RWPE2 (cell line): ENCODE measurements at places on chromosomes 6 and 20.

GRCh38 chr6:68709091-68709490 is 74.0 kb downstream of the ADGRB3 start:
- DNase-seq = no peak

- no peak for DNase-seq
These were observed 62.5 kb downstream of the METTL24 start for GRCh38 chr6:110295451-110296165.

DNA sequence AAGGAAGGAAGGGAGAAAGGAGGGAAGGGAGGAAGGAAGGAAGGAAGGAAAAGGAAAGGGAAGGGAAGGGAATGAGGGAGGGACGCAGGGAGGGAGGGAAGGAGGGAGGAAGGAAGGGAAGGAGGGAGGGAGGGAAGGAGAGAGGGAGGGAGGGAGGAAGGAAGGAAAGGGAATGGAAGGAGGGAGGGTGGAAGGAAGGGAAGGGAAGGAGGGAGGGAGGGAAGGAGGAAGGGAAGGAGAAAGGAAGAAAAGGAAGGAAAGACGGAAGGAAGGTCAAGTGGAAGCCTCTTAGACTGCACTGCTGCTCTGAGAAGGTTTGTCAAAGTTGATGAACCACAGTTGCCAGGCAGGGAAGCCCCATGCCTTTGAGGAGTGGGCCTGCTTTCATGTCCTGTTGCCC is 324.3 kb upstream of the ZFP64 start:
- DNase-seq = no peak

DNA sequence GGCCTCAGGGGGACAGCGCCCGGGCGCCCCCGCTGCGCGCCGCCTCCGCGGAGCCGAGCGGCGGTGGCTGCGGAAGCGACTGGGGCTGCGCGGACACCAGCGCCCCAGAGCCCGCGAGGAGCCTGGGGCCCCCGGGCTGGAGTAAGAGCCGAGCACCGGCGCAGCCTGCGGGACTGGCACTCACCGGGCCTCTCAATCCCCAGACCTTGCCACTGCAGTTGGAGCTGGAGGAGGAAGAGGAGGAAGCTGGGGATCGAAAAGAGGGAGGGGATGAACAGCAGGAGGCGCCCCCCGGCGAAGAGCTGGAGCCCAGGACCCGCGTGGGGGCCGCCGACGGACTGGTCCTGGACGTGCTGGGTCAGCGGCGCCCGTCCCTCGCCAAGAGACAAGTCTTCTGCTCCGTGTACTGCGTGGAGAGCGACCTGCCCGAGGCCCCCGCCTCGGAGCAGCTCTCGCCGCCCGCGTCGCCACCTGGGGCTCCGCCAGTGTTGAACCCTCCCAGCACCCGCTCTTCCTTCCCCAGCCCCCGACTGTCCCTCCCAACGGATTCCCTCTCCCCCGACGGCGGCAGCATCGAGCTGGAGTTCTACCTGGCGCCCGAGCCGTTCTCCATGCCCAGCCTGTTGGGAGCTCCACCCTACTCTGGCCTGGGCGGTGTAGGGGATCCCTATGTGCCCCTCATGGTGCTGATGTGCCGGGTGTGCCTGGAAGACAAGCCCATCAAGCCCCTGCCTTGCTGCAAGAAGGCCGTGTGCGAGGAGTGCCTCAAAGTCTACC is 590 bp downstream of the RNF217 start:
- DNase-seq = no peak

GRCh38 chr20:59182401-59183044 is 18.9 kb downstream of the ZNF831 start:
- DNase-seq = no peak

- DNase-seq = no peak
These were observed 27.3 kb downstream of the RNF182 start for GRCh38 chr6:13952101-13952500.

DNA sequence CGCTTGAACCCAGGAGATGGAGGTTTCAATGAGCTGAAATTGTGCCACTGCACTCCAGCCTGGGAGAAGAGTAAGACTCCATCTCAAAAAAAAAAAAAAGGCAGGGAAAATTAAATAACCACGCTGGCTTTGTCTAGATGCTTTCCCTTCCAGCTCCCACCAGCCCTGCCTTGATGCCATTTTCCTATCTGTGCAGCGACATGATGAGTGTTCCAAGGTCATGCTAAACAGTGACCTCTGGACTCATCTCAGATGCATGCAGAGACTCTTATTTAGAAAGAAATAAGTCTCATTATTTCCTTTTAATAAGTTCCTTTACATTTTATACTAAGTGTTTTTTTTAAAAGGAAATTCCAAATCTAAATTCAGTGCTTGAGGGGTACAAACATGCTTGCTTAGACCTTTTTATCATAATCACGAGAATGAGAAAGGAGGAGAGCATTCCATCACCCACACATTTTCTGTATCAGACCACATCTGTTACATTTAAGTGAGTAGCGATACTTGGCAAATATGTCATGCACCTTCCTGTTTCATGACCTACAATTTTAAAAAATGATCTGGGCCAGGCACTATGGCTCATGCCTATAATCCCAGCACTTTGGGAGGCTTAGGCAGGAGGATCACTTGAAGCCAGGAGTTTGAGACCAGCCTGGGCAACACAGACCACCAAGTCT is 101.1 kb upstream of the RREB1 start:
- DNase-seq = no peak

- no peak for DNase-seq
These were observed 1.6 kb downstream of the TRIM27 start for GRCh38 chr6:28922004-28922820.

- no peak for DNase-seq
These were observed 3.5 kb upstream of the MEP1A start for GRCh38 chr6:46789434-46790354.

DNA sequence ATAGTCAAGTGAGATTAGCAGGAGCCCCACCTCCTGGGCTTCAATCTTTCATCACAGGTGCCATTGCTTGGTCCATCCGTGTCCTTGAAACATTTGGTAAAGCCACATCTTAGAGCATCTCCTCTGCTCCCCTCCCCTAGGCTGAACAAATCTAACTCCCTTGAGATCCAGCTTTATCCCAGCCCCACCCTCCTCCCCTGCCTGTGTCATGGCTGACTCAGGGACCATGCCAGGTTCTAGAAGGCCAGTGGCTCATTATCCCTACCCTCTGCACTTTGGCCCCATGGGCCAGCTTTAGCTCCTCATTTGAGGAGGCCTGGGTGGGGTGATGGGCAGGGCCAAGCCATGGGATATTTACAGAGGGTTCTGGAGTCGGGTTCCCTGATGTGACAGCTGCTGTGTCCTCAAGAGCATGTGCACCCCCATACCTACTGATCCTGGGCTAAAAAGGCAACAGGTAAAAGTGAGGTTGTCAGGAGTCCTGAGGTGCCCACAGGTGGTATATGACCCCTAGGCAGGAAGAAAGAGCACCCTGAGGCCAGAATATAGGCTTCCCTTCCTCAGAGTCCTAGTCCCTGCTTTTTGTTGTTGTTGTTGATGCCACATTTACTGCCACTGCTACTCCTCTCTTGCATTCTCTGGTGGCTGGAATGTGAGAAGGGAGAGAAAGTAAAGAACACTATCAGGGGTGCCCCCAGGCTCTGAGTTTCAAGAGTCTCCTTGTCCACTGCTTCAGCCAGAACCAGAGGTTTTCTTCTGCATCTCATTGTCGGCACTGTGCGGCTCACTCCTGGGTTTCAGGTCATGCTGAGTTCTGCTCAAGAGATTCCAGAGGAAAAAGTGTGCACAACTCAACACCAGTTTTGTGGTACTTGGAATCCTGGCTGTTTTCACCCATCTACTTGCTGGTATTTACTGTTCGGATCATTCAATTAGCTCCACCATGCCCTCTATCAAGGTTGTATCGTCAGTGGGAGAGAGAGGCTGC is 228.4 kb downstream of the LRFN2 start:
- DNase-seq = no peak

DNA sequence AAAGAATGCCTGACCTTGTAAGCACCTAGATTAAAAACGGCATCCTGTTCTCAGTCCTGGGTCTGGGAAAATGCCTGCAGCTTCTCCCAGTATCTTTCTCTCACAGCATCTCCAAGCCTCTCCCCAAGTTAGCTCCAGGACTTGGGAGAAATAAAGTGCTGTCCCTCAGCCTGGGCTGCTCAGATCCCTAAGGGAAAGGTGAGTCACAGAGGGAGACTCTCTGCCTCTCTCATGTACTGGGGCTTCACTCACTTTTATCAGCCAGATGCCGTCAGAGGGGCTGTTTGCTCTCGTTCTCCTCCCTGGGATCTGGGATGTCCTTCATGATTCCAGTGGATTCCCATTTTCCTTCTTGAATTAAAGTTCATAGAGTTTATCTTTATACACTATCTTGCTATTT is 293.6 kb downstream of the COL12A1 start:
- no peak for DNase-seq

DNA sequence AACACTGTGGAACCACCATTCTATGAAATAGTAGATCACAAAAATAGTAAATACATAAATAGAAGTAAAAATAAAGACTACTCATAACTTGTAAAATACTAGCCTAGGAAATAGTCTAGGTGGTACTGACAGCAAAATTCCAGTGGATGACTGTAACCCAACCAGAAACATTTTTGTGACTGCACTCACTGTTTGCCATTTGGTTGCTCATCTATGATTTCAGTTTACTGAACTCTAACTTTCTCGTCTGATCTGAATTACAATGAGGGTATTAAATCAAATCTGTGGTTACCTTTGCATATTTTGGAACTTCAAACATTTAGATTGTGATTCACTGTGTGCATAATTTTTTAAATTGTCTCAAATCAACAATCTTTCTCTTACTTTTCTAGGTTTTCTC is 151.1 kb downstream of the KHDC1L start:
- no peak for DNase-seq

DNA sequence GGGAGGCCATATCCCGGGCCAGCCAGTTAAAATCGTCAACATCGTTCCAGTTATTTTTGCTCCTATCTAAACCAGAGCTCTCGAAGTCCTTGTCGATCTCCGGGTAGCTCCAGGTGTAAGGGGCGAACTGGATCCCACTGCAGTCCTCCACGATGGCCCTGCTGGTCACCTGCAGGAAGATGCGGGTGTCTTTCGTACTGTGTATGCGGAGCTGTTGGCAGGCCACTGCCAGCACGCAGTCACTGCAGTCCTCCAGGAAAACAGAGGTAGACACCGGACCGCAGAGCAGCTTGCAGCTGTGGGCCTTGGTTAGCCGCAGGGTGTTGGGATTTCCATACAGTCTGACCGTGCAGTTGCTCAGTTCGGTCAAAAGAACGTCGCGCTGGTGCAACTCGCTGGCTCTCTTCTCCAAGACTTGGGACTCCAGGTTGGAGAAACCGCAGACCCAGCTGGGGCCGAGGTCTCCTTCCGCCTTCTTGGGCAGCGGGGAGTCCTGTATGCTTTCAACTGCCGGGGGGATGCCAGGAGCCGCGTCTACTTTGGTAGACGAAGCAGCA is 742 bp downstream of the TBCC start:
- no peak for DNase-seq

- DNase-seq = no peak
These were observed 74.5 kb downstream of the GFOD1 start for GRCh38 chr6:13412639-13413465.
